ENCODE measurements at places on chromosomes 7 and 10. TPM values are rescaled to one million over a fixed set of nuclear protein-coding genes. Genes with fewer than 3 reads are reported as not detected.

GRCh38 chr10:14173706-14174594 is 156.8 kb downstream of the FRMD4A start:
- DNase-seq = no peak

The PRLHR gene
- total RNA-seq = not detected

GRCh38 chr7:54253036-54253373 is 289.2 kb upstream of the VSTM2A start:
- DNase-seq = no peak

DNA sequence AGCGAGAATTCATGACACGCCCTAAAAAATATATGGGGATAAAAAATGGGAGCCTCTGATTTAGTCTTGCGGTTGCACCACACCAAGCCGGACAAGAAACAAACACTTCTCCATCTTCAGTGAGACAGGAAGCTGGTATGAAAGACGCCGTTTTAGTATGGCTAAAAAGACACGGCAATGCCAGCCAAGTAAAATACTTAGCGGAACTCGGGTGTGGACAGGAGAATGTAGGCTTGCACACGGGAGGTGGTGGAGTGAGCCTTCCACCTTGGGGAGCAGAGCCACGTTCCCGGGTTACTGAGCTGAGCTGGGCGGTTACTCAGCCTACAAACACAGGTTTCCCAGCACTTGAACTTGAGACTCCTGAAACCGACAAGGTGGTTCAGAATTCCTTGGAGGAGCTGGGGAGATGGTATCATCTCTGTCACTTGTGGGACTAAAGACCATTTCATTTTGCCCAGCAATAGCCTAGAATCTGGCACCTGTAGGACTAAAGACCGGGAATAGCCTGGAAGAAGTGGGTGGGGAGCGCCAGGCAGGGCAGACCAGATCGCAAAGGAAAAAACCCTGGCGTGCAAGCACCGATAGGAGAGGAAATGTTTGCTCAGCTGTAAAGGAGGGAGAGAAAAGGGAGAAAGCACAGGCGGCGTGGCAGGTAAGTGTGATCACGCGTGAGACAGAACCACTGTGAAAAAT is 34.8 kb upstream of the SEPHS1 start:
- DNase-seq = no peak

- no peak for DNase-seq
Observed at GRCh38 chr7:107078517-107078966, 34.0 kb downstream of the PRKAR2B start.

- DNase-seq = no peak
Observed at GRCh38 chr7:87032604-87033339, 26.7 kb downstream of the ELAPOR2 start.

DNA sequence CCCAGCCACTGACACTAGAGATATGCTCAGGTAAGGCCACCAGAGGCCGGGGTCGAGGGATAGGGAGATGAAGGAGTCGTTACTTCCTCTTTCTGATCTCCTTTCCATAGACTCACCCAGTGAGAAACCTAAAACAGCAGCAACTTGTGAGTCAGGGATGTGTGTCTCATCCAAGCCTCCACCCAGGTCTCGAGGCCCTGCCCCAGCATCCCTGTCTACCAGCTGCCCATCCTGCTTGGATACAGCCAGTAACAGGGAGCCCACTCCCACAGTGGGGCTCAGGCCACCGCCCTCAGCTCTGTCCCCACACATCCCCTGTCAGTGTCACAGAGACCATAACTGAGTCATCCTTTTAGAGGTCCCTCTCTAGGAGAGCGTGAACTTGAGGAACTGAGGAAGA is 49.6 kb upstream of the CHST15 start:
- no peak for DNase-seq

DNA sequence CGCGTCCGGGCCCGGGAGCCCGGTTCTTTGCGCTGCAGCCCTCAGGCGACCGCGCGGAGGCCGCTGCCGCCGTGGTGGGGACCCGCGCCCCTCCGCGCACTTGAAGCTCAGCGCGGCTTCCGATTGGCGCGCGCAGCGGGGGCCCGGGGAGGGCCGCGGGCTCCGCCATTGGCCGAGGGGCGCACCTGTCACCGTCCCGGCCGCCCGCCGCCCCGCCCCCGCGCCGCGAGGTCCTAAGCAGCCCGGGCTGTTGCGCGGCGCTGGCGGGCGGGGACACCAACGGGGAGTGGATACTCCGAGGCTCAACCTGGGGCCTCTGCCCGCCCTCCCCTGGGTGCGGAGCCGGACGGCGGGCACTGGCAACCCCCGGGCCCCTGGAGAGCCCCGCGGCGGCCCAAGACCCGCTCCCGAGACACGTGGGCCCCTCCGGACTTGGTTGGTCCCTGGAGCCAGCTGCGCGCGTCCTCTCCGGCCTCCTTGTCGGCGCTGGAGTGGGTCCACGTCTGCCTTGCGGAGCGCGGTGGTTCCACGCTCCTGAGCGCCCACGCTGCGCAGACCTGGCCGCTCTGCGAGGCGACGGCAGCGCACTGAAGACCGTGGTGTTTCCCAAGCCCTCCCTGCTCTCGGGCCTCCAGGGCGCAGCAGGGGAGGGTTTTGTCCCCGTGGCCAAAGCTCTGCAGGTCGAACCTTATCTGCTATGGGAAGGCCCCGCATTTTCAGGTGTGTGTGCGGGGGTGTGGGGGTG is at the start of gene MNX1:
Gene MNX1, minus strand, starts transcription at position 76 of the 745 bp plus-strand sequence. CDS start 313 bp downstream, outside the sequence.
- no peak for DNase-seq

DNA sequence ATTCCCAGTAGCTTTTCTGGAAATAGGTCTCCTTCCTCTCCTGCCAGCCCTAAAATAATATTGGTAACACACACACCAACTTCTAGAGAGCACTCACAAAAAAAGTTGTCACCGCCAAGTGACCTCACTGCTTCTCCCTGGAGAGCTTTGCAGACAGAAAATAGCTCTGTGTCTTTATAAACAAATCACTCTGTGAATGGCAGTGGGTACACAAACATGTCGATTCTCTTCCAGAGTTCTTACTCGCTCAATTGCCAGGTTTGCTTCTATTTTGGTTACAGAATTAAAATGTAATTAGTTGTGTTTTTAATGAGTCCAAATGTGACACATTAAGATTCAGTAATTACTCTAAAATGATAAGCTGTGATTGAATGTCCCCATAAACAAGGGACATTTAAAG is 649.2 kb upstream of the C7orf33 start:
- DNase-seq = no peak

DNA sequence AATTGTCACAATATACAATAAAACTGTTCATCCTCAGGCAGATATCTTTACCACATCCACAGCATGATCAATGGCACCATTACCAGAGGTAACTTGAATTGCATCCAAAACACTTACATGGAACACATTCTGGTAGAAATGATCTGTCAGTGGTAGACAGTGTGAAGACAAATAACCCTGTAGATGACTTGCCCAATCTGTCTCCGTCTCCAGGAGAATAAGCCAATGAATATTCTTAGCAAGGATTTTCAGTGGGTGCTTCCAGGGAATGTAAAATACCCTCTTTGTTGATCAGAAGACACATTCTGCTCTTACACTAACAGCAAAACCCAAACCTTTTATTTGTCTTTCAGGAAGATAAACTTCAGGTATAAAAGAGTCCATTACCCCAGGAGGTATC is 43.8 kb downstream of the VWC2 start:
- no peak for DNase-seq

DNA sequence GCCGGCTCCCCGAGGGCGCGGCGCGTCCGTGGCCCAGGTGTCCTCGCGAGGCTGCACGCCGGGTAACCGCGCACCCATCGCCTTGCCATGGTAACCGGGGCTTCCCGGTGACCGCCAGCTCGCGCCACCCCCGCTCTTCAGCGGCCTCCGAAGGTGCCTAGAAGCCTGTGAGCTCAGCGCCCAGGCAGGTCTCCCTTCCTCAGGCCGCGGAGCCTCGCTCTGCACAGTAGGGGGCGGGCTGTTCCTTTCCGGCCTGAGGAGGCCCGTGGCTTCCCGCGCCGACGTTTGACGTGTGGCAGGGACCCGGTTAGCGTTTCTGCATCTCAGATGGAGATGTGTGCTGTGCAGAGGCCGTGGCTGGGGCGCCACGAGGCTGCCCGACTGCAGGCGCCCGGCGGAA is 117.1 kb downstream of the DYNC2I1 start:
- DNase-seq = no peak

The NCF1 gene
- total RNA-seq = 18.1 TPM

DNA sequence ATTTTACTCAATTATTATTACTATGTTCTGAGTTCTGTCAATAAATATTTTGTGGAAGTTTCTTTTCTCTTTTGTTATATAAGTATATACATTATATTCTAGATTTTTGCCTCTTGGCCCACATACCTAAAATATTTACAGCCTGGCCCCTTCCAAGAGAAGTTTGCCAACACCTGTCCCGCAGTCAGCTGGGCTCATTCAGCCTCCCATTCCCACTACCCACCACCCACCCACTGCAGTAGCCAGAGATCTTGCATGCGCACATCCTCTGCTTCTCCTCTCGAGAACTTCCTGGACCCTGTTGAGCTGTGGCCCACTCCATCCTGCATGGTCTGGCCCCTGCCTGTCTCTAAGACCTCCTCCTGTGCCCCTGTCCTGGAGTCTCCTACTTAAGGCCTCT is 33.6 kb downstream of the WIPF3 start:
- no peak for DNase-seq

DNA sequence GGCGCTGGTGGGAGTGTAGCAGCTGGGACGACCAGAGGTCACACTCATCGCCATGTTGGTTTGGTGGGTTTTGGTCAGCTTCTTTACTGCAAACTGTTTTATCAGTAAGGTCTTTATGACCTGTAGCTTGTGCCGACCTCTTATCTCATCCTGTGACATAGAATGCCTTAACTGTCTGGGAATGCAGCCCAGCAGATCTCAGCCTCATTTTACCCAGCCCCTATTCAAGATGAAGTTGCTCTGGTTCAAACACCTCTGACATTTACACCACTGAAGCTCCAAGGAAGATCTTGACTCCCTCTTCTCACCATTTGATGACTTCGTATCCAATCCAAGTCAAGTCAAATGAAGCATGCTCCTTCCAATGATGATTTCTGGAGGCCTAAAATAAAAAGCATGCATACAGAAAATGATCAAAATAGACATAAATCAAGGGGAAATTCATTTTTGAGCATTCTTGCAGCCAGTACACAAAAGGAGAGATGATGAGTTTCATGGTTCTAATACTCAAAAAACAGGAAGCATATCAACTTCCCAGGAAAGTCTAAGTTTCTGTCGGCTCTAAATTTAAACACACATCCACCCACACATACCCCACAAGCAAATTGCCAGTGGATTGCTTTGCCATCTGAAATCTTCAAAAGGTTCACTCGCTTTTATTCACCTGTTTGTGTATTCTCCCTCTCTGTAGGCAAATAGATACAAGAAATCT is 2.4 kb upstream of the PSMG3 start:
- no peak for DNase-seq

DNA sequence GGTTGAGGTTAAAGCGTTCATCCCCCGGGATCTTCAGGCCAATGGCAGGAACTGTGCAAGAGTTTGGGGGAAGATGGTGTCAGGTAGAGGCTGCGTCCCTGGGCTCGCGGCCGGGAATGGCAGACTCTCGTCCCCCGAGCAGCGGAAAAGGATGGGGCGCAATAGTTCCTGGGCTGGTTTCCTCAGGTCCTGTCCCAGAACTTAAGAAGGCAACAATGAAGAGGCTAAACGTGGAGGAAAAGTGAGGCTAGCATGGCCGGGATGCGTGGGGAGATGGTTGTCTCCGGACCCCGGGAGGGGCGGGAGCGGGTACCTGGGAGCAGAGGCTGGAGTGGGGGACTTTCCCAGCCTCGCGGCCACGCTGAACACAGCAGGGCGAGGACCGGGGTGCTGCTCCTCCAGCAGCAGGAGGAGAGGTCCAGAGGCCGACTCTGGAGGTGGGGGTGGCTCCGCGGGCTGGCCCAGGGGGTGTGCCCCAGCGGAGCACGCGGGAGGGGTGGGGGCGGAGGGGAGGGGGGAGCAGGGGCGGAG is 882 bp downstream of the IRF5 start:
- DNase-seq = no peak

DNA sequence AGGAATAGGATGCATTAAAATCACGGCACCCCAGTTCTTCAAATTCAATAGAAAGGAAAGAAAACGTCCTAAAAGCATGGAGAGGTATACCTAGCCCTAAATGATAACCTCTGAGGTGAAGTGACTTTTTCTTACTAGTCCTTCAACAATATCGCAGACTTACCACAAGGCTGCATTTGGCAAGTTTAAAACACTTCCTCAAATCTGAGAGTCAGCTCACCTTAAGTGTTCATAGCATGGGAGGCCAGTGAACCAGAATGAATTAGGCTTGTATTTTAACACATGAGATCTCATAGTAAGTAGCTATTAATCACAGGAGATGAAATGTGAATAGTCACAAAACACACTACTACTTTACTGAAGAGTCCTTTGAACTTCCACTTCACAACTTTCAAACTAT is 124.2 kb downstream of the RNF32 start:
- DNase-seq = no peak

The CYP2C19 gene
- not detected for total RNA-seq

The MARCHF5 gene
- 19.6 TPM for total RNA-seq

- DNase-seq = no peak
Observed at GRCh38 chr7:38245409-38245977, 27.9 kb downstream of the TARP start.

GRCh38 chr7:148334441-148334956 is 256.1 kb upstream of the C7orf33 start:
- DNase-seq = no peak

The GNGT1 gene
- not detected for total RNA-seq

- no peak for DNase-seq
Observed at GRCh38 chr10:107919626-107920235, 755.2 kb upstream of the SORCS1 start.

DNA sequence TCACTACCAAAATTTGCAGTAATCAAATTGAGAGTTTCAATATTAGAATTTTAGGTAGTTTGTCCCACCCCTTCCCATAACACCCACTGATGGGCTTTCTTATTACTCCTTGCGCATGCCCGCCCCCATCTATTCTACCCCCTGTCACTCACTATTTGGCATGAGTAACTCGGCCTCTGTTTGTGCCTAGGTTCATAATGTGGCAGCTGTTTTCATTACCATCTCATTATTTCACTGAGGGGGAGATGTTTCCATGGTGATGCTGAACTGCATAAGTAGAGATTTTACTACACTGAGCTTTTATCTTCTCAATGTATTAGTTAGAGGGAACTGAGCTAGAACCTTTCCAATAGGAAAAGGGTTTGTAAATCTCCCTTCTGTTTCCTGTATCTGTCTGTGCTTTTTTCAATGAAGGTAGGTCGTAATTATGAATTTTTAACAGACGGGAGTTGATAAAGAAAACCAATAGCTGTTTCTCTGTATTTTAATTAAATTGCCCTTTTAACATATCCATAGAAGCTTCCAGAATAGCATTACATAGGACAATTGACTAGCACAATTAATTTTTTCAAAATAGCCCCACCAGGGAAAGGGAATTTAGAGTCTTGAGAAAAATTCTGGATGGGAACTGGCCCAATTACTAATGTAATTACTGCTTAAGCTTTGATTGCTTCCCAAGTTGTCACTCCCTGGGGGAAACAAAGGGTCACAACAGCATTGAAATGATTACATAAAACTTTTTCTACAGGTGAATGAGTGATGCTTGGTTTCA is 33.4 kb downstream of the PRPS1L1 start:
- DNase-seq = no peak

Measured in thoracic aorta (tissue), 2 donors.